Gastroesophageal sphincter (tissue), 4 donors: ENCODE measurements at places on chromosomes 13 and 19.

GRCh38 chr19:32124585-32124984 is 220.8 kb upstream of the ZNF507 start:
- ATAC-seq = no peak

GRCh38 chr13:34591900-34592529 is 350.1 kb upstream of the NBEA start:
- ATAC-seq = peak; percentile 63

- ATAC-seq = no peak
These were observed 16.3 kb upstream of the TSPAN16 start for GRCh38 chr19:11279505-11280236.

- ATAC-seq = no peak
These were observed 1244.2 kb upstream of the MIR17HG start for GRCh38 chr13:90103099-90103784.

- ATAC-seq = no peak
These were observed 31.3 kb upstream of the LSM14A start for GRCh38 chr19:34141025-34141424.

DNA sequence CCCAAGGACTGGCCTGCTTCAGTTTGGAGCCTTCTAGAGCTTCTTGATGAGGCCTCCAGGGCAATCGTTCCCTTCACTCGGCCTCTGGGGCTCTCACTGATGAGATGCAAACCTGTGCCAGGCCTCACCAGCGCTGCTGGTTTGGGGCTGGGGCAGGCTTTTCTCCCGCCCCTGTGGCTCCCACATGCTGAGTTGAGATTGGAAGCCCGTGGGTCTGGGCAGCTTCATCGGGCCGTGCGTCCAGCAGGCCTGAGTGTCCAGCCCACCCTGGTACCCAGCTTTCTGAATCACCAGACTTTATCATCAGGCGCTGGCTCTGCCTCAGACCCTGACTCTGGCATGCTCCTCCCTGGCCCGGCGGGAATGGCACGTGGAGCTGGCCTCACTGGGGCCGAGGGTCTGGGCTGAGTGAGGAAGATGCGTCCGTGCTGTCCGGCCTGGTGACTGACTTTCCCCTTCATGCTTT is 4.3 kb downstream of the CALM3 start:
- ATAC-seq = no peak

- no peak for ATAC-seq
These were observed 18.8 kb upstream of the GPR183 start for GRCh38 chr13:99326012-99326411.

DNA sequence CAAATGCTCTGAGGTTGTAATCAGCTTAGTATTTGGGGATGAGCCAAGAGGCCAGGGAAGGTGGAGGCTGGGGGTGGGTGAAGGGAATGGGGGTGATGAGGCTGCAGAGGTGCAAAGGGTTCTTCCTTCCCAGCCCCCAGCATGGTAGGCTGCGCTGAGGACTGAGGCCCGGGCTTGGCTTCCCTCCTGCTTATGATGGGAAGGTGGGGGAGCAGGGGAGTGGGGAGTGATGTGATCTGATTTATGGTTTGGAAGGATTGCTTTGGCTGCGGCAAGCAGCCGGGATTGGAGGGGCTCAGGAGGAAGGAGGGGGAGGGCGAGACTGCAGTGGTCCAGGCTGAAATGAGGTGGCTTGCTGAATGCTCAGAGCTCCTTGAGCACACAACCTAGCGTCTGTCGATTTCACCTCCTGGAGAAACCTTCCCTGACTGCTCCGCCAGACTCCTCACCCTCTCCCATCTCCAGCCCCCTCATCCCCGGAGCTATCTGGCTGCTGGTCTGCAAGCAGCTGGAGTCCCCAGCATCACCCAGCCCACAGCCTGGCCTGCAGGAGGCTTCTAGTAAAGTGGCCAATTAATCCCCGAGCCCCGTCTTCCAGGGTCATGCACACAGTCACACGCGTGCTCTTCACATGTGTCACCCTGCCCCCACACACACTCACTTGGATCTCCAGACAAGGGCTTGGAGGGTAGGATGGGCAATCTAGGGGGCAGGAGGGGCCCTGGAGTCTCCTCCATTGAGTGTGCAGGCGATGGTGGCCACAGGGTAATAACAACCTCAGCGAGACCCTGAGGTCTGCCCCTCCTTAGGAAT is 757 bp upstream of the CLEC11A start:
- no peak for ATAC-seq

- no peak for ATAC-seq
These were observed 165.7 kb upstream of the KL start for GRCh38 chr13:32850316-32851052.

DNA sequence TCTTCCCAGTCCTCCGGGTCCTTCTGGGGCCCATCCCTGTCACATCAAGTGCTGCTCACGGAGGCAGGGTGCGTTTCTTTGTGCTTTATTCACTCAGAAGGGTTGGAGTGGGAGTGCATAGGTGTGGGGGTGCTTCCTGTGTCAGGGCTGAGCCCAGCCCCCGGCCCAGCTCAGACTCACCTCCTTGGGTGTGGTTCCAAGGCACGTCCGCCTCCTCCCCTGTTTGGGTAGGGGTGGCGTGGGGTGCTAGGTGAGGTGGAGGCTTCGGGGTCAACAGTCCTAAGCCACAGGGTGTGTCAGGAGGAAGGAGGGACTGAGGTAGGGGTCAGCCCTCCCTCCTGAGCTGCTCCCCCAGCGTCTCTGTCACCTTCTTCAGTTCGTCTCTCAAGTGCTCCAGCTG is 3.1 kb downstream of the CCER2 start:
- no peak for ATAC-seq

GRCh38 chr19:28914173-28914572 is 298.8 kb downstream of the UQCRFS1 start:
- ATAC-seq = no peak

- ATAC-seq = no peak
These were observed 52.9 kb upstream of the ADGRE1 start for GRCh38 chr19:6834433-6834832.

DNA sequence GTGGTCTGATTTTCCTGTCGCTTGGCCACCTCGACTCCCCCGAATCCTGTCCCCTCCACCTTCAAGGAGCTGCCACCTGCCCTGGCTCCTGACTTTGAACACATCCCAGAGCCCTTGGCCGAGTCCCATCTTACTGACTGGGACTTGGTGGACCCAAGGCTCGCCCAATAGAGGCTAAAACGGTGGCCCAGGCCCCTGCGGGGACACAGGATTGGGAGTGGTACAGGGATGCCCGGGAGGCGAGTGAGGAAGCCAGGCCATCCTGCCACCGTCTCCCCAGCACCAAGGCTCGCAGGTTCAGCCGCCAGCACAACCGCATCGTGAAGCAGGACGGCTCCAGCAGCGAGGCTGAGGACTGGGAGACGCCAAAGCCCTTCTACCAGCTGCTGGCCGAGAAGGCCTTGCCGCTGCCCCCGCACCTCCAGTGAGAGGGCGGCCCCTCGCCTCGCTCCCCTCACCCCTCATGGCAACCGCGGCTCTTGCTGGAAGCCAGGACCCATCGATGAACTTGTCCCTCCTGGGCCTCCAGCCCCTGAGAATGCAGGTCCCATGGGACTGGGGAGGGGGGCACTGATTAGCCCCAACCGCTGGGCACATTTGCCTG is 5.3 kb downstream of the SIX5 start:
- ATAC-seq = no peak

DNA sequence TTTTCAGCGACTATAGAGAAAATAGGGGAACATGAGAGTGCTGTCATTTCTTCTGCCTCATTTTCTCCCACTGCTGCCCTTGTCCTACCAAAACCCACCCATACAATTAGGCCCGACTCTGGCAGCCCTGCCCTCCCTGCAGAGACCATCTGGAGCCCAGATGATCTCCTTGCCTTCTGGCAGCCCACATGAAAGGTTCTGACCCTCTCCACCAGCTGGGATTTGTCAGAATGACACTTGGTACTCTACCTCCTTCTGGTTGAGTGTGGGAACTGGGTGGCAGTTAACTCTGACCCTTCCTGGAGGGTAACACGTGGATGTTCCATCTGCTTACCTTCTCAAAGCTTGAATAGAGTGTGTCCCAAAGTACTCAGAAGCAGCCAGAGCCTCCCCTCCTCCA is 21.0 kb upstream of the SIAH3 start:
- ATAC-seq = no peak
